Chondrocyte (in vitro differentiated cells): ENCODE measurements at places on chromosomes 16 and 17. TPM values are rescaled to one million over a fixed set of nuclear protein-coding genes. Genes with fewer than 3 reads are reported as not detected.

DNA sequence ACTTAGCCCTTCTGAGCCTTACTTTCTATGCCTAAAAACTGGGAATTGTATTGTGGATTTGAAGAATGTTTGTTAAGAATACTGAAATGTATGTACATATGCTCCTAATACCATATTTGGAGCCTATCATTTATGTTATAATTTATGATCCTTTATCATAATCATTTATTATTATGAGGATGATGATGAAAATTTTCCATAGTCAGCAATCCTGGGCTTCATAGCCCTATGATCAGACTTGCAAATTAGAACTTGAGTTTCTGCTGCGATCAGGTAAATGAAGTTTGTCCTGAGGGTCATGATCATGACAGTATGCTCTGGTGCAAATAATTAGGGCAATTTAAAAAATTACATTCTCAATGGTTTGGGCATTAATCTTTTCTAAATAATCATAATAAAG, 147.4 kb downstream of the CA10 start:
- no peak for DNase-seq

- no peak for DNase-seq
Measured at GRCh38 chr17:8791910-8792270, 7.3 kb downstream of the MFSD6L start.

DNA sequence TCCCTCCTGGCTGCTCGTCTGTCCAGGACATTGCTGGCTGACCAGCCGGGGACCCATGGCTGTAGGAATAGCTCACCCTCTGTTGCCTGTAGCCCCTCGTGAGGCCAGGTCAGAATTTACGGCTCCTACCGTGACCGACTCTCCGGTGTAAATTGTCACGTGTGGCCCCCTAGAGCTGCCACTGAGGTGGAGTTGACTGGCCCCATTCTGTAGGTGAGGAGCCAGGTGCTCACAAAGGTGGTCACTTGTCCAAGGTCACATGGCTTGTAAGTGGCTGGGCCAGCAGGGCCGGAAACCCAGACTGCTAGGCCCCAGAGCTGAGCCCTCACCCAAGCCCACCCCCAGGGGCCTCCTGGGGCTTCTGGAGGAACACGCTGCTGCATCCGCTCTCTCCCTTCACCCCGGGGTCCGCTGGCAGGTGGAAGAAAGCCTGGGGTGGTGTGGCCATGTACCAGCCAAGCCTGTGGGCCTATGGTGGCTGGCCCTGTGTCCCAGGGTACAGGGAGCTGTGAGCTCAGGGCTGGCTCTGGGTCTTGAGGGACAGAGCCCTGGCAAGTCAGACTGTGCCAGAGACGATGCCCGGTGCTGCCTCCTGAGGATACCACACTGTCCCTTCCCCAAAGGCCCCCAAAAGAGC, 120.7 kb downstream of the RAB11FIP4 start:
- no peak for DNase-seq

The INPP5K gene
- total RNA-seq, result 30.2 to 35.3 TPM (median 34.3 TPM) in 3 replicates

GRCh38 chr16:50667497-50668367, 13.4 kb downstream of the SNX20 start:
- DNase-seq, result peak; percentile 42

The CDT1 gene
- total RNA-seq, result 2.9 to 11.7 TPM (median 3.7 TPM) in 3 replicates

DNA sequence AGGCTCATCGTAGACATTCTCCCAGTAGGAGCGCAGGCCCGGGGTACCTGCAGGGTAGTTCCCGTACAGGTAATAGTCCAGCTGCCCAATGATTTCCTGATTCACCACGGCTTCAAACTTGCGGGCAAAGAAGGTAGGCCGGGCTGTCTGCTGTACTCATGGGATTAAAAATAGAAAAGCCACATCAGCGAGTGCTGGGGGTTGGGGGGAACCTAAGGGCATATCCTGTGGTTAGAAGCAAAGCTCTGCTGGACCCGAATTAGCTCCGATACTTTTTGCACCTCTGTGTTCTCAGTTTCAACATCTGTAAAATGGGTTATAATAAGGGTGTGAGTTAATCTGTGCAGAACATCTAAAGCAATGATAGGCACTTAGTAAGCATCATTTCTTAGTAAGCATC, 336.2 kb downstream of the XYLT1 start:
- no peak for DNase-seq

The DHRS7C gene
- 0.62 to 1.8 TPM in 2 of 3 replicates, not detected in the other for total RNA-seq

- DNase-seq, result no peak
Measured at GRCh38 chr16:84220851-84221250, 19.0 kb downstream of the KCNG4 start.

DNA sequence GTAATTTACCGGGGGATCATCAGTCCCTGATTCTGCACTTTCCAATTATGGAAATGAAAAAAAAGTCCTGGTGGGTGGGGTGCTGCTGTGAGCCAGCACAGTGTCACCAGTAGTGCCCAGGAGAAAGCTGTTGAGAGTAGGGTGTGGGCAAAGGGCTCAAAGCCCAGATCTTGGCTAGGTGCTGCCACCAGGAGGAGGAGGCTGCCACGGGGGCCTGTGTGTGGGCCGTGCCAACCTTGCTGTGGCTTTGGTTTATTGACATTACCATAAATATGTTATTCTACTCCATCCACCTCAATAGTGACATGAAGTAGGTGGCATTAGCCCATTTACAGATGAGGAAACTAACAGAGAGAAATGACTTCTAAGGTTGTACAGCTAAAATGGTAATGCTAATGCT, 6.7 kb upstream of the PRPSAP2 start:
- DNase-seq, result no peak

The NPIPB13 gene
- total RNA-seq, result 5.6 to 9.9 TPM (median 9.8 TPM) in 3 replicates

GRCh38 chr16:21708533-21709115, 44.9 kb downstream of the OTOA start:
- DNase-seq, result no peak

The KCNH4 gene
- total RNA-seq, result not detected in 3 replicates

DNA sequence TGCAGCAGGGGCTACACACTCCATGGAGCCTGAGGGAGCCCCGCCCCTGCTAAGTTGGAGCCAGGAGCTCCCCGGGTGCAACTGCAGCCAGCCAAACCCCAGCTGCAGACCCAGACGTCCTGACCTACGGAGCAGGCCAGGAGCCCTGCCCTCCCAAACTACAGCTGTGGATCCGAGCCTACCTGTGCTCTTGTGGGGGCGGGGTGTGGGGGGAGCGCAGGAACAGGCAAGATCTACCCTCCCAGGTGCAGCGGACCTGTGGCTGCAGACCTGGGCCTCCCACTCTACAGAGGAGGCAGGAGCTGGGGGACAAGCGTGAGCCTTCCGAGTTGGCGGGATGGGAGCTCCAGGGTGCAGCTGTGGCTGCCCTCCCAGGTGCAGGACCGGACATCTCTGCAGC, 29.7 kb upstream of the MYLK3 start:
- no peak for DNase-seq

The TBX6 gene
- total RNA-seq, result 0.34 to 0.59 TPM (median 0.55 TPM) in 3 replicates
